Anterior cingulate cortex (tissue), 58 donors: ENCODE measurements at places on chromosomes 7 and 10.

- no peak for DNase-seq
Measured at GRCh38 chr10:85032981-85033380, 704.6 kb downstream of the CCSER2 start.

- no peak for DNase-seq
Measured at GRCh38 chr7:147438216-147438615, 1152.3 kb upstream of the C7orf33 start.

GRCh38 chr10:43055991-43056567 lies 20.8 kb upstream of the RET start:
- DNase-seq: no peak

DNA sequence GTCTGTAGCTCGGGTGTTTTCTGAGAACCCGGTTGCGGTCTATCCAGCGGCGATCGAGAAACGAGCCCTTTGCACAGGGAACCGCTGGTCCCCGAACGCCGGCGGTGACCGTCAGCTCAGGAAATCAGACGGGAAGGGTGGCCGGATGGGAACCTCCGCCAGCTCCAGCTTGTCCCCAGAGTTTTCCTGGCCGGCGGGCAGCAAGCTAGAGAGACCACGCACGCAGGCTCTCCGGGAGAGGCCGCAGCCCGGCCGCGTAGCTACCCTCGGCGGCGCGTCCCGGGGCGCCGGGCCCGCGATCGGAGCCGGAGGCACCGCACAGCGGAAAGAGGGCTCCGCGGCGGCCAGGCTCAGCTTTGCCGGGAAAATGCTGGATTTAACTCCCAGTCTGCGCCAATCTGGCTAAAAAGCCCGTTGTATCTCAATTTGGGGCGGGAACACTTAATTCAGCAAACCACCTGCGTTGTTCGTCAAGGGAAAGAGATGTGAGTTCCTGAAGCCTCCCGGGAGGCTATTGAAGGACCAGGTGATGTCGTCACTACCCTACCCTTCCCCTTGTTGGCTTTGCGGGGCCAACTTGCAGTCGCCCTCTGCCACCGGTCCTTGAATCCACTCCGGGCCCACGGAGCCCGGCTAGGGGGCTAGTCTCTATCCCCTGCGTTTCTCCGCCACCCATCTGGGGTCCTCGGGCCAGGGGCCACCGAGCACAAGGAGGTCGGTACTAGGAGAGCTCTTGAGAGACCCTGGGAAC lies 859 bp upstream of the CH25H start:
- DNase-seq: no peak

- DNase-seq: no peak
Measured at GRCh38 chr10:96211764-96212163, 59.6 kb downstream of the BLNK start.
